NCI-H1092 (cell line): ENCODE measurements at places on chromosomes 13 and 19.

DNA sequence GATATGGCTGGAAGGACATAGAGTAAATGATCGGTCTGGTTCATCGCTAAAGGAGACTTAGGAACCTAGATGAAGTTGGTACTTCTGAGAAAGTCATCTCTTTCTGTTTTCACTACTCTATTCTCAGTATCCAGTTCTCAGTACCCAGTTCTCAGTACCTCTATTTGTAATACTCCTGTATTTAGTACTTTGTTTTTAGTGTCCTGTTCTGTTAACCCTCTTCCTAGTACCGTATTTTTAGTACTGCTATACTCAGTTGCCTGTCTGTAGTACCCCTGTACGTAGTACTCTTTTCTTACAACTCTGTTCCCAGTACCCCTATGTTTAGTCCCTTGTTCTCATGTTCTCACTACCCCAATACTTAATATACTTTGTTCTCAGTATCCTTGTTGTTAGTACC is 1.2 kb downstream of the RFXAP start:
- no peak for DNase-seq

DNA sequence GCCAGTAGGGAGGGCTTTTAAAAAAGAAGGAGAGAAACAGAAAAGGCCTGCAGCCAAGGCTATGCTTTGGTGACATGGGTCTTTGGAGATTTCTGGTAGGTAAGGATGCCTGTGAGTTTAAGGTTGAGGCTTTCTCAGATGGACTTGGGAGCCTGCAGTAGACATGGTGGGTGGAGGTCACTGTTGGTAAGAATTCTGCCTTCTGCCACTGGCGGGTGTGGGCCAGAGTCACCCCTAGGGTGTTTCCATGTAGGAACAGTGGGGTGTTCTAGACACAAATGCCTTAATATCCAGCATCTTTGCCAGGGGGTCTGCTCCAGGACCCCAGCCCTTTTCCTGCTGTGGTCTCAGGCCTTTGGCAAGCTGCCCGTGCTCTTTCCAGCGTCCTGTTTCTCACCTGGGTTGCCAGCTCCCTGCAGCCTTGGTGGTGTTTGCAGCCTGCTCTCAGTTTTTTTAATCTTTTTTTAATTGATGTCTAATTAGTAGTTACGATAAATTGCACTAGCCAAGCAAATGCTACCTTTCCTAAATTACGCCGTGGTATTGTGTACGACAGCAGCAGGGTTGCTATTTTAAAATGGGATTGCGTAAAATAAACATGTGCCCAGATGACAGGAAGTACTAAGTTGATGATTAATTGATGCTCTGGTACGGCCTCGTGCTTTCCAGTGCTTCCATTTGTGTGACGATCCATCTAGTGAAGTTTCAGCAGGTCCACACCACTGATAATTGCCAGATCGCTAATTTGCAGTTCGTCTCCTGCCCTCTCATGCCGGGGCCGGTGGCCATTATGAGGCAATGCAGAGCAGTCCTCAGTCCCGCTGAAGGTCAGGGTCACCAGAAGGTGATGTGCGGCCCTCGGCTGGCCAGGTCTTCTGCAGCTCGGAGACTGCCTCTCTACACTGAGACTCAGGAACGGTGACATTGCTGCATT is 35.3 kb upstream of the NPAS1 start:
- DNase-seq = no peak

DNA sequence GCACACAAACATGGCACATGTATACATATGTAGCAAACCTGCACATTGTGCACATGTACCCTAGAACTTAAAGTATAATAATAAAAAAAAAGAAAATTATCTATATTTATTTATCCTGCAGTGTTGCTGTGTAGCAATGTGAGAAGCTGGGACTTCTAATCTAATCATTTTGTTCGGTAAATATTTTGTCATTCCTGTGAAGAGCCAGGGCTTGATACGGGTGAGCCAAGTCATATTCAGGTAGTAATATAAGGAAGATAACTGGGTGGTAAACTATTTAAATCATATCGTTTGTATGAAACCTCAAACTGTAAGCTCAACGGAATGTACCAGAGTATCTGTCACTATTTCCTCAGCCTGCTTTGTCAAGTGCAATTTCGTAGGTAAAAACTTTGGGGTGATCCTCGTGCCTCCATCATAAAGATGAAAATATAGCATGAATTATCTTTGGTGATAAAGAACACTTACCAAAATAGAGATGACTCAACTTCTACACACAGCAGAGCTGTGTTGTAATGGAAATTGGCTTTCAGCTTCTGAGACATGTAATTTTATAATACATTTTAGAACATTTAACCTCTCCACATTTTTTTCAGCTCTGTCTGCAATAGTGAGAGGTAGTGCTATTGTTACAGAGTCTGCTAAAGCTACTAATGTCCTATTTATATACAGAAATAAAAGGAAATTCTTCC is 92.9 kb downstream of the PCDH9 start:
- no peak for DNase-seq

DNA sequence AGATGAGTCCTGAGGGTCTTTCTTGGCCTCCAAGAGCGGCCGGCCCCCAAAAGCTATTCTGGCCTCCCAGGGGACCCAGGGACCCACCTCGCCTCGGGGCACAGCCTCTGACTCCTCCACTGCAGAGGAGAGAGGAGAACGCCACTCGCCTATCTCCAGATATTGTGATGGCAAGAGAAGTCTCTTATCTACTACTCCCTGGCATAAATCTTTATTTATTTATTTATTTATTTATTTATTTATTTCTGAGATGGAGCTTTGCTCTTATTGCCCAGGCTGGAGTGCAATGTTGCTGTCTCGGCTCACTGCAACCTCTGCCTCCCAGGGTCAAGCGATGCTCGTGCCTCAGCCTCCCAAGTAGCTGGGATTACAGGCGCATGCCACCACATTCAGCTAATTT is 11.0 kb downstream of the SLC7A9 start:
- DNase-seq = no peak

DNA sequence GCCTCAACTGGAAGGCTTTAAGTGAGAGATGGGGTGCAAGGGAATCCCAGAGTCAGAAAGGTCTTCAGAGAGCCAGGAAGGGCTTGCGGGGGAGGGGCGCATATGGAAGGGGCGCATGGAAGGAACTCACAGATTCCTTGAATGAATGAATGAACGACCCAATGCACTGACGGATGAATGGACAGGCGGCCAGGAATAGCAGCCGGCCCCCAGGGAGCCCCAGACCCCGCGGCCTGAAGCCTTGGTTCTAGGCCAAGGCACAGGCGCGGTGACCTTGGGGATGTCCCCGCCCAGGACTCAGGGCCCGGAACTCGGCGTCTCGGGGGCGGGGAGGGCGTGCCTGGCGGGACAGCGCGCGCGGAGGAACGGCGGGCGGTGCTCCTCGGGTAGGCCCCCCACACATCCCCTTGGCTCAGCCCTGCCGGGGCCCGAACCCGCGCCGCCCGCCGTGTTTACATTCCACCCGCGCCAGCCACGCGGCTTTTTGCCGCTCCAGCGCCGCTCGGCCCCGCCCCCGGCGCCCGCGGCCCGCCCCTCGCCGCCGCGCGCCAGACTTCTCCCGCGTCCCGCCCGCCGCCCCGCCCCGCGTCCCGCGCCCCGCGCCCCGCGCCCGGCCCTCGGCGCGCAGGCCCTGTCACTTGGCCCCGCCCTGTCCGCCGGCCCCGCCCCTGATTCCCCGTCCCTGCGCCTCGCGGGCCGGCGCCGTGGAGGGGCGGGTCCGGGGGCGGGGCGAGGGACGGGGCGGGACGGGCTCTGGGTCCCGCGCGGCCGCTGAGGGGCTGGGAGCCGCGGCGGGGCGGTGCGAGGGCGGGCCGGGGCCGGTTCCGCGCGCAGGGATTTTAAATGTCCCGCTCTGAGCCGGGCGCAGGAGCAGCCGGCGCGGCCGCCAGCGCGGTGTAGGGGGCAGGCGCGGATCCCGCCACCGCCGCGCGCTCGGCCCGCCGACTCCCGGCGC is at the start of gene CCNE1:
Gene CCNE1 (plus strand): TSS at position 867 of the 955 bp plus-strand sequence. CDS start 565 bp downstream, outside the sequence.
- DNase-seq = peak; percentile 64

- DNase-seq = no peak
These were observed 754 bp downstream of the RNF6 start for GRCh38 chr13:26221399-26221720.

DNA sequence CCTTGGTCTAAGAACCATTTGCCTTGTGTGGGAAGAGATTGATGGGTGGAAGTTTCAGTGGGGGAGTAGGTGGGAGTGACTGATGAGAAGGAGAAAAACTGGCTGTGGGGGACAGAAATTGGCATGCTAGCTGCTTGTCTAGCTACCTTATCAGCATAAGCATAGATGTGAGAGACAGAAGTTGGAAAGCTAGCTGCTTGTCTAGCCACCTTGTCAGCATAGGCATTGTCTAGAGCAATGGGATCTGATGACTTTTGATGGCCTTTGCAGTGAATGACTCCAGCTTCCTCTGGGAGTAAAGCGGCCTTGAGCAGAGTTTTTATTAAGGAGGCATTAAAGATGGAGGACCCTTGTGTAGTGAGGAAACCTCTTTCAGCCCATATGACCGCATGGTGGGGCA is 9.9 kb upstream of the NCR1 start:
- DNase-seq = no peak
